Omental fat pad (tissue), 4 donors: ENCODE measurements at places on chromosomes 4 and X.

GRCh38 chr4:105145903-105146275 lies 787 bp upstream of the TET2 start:
- DNase-seq: no peak

GRCh38 chr4:109385260-109385659 lies 48.4 kb upstream of the SEC24B start:
- DNase-seq: no peak

GRCh38 chrX:47992095-47992380 lies 11.8 kb downstream of the ZNF182 start:
- DNase-seq: no peak

DNA sequence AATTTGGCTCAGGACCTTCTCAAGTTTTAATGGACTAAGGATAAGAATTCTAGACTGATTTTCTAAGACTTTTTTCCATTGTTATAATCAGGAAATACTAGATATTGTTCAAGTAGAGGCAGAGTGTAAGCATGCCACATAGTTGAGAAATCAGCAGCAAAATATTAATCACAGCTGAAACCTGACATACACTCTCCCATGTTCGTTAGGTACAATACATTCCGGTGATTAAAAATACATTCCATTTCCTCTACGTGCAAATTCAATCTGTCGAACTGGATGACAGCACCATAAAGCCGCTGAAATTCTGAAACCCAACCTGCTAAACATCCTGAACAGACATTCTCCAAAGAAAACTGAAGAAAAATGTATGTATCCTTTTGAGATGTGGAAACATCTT lies 587.6 kb upstream of the DIPK2B start:
- no peak for DNase-seq

DNA sequence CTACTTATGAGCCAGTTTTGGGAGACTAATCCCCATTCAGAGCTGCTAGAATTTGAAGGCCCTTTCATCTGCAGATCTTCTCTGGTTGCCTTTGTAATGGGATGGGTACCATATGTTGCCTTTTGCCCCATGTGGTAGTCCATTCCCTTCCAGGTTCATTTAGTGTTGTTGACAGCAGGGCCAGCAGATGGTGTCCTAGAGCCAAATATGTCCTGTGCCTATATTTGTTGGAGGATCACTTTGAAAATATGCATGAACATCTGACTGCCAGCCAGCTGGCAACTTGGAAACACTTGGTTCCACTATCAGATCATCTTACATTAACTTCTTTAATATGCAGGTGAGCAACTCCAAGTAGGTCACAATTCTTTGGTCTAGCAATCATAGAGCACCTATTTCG lies 30.4 kb downstream of the CFAP299 start:
- no peak for DNase-seq

- DNase-seq: no peak
Measured at GRCh38 chr4:19756661-19757060, 495.0 kb upstream of the SLIT2 start.

DNA sequence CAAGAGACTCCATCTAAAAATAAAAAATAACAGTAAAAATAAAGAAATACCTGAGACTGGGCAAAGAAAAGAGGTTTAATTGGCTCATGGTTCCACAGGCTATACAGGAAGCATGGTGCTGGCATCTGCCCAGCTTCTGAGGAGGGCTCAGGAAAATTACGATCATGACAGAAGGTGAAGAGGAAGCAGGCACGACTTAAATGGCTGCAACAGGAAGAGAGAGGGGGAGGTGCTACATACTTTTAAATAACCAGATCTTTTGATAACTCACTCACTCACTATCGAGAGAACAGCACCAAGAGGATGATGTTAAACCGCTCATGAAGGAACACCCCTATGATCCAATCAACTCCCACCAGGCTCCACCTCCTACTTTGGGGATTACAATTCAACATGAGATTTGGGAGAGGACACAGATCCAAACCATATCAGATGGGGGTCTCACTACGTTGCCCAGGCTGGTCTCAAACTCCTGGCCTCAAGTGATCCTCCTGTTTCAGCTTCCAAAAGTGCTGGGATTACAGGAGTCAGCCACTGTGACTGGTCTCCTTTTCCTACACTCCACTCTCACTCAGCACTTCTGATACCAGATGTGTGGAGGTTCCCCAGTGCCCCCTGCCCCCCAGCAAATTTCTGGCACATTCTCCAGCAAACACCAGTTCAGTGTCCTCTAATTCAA lies 11.9 kb upstream of the ZNF157 start:
- DNase-seq: no peak

DNA sequence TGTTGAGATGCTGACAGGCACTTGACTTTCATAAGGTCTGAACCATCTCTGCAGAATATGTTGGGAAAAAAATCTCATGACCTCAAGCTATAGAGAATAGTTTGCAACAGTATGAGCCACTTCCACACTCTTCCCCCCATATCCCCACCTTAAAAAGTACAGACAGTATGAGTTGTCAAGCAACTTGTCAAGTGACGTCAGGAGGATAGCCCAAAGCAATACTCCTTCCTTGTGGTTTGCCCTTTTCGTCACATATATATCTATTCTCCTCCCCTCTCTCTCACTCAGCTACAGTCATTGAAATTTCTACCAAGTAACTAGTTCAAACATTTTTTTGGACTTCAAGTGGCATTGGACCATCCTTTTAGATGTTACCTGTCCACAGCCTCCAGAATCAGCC lies 67.7 kb downstream of the MCF2 start:
- no peak for DNase-seq

DNA sequence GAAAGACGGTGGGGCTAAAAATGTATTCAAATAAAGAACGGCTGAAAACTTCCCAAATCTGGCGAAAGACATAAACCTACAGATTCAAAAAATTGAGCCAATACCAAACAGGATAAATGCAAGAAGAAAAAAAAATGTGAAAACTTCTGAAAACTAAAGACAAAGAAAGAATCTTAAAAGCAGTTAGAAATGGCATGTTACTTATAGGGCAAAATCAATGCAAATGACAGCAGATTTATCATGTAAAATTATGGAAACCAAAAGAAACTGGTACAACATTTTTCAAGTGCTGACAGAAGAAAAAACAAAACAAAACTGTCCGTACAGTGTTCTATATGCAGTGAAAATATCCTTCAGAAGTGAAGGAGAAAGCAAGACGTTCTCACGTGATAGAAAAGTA lies 239.0 kb downstream of the PDGFC start:
- no peak for DNase-seq

DNA sequence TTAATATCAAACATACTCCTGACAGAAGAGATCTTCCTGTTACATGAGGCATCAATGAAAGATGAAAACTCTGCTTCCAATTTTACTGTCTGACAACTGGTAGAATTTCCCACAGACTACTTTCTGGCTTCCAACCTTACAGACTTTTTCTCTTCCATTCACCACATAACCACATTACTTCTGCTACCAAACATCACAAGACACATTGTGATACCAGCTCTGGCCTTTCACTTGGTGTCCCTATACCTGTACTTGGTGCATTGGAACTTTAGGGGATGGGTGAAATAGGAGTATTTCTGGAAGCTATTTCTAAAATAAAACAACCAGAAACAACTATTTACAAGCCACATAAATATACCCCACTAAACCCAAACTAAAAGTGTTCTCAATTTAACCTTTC lies 20.5 kb downstream of the AMTN start:
- DNase-seq: no peak

GRCh38 chr4:118981839-118982381 lies 93.3 kb downstream of the SYNPO2 start:
- peak; percentile 42 for DNase-seq

GRCh38 chr4:152206185-152206584 lies 329.7 kb downstream of the FBXW7 start:
- no peak for DNase-seq

DNA sequence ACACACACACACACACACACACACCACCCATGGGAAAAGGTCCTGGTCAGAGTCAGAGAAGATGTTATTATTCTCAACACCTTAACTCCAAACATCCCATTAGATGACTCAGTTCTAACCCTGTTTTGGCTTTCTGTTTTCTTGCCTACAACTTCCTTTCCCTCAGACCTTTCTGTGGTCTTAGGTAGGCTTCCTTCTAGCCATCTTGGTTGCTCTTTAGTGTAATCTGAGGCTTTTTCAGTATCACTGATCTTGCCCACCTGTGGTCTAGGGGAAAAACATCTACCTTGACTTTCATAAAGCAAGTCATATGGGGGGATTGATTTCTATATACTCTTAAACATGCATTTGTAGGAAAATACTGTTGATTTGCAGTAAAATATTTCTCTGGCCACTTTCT lies 56.9 kb downstream of the ATG4A start:
- no peak for DNase-seq

DNA sequence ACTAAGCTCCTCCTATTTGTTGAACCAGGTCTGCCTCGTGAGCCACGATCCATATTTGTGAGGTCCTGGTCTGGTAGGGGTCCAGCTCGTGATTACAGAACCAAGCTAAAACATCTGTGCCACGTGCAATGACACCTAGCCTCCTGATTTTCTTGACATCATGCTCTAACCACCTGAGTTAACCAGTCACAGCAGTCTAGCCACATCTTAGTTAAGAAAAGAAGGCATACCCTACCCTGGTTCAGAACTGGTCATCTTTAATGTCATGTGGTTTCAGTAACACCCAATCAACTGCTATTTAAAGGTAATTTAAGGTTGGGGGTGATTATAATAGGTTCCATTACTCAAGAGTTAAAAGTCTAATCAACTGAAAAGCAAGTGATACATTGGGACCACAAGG lies 28.4 kb downstream of the ARHGEF6 start:
- no peak for DNase-seq

DNA sequence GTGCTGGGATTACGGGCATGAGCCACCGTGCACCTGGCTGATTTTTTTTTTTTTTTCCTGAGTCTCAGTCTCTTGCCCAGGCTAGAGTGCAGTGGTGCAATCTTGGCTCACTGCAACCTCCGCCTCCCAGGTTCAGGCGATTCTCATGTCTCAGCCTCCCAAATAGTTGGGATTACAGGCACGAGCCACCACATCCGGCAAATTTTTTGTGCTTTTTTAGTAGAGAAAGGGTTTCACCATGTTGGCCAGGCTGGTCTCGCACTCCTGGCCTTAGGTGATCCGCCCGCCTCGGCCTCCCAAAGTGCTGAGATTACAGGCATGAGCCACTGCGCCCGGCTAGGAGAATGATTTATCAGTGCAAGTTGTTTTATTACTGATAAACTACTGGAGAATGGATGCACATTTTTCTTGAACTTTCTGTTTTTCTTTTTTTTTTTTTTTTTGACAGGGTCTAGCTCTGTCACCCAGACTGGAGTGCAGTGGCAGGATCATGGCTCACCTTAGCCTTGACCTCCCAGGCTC lies 39.7 kb upstream of the DHRSX start:
- no peak for DNase-seq

DNA sequence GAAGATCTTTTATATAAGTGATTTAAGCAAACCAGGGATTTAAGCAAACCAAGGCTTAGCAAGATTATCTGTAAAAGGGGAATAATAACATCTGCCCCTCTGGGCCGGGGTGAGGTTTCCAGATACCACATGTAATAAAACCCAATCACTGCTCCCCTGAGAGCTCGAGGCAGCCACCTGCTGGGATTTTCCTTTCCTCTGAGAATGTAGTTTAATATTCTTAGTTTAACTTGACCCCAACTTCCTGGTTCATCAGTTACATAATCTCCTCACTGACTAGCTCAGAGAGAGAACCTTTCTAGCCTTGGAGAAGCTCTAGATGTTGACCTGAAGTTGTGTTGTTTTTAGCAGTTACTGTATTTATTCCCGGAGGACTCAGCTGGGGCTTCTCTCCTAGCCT lies 322.4 kb downstream of the ARHGAP10 start:
- no peak for DNase-seq

DNA sequence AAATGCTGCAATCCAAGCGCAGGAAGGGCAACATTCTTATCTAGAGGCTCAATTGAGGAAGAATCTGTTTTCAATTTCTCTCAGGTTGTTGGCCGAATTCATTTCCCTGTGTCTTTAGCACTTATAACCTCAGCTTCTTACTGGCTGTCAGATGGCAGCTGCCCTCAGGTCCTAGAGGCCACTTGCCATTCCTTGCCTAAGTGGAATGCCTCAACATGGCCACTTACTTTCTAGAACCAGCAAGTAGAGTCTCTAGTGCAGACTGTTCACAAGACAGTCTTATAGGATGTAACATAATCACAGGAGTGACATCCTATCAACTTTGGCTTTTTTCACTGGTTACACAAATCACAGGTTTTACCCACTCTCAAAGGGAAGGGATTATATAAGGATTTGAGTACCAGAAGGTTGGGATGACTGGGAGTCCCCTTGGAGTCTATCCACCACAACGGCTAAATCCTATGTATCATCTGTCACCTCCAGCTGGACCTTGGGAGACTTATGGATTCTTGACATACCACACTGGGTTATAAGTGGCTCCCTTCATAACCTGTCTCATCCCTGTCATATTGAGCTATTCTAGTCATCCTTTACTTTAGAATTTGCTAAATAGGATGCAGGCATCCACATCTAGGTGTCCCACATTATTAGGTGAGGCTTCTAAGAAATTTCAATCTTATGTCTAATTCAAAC lies 297.9 kb upstream of the CTSO start:
- no peak for DNase-seq

GRCh38 chrX:10072786-10073568 lies 83.8 kb upstream of the CLCN4 start:
- no peak for DNase-seq

DNA sequence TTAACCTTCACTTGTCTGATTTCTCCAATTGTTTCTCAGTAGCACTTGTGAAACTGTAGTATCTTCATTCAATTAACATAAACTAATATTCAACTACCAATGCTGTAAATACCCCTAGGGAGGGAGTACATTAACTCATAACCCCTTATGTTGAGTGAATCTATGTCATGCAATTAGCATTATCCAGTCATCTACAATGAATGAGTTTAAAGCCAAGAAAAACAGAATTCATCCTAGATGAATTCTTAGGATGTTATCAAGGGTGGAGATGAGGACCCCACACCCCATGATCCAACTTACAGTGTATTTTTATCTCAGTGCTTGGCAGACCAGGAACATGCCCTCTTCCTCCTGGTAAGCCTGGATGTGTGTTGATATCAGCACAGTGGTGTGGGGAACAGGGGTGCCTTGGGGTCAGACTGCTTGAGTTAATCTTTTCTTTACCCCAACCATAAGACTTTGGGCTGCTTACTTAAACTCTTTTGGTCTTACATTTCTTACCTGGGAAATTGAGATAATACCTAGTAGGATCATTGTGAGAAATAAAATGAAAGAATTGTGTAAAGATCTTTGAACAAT lies 62.1 kb upstream of the SCOC start:
- no peak for DNase-seq

DNA sequence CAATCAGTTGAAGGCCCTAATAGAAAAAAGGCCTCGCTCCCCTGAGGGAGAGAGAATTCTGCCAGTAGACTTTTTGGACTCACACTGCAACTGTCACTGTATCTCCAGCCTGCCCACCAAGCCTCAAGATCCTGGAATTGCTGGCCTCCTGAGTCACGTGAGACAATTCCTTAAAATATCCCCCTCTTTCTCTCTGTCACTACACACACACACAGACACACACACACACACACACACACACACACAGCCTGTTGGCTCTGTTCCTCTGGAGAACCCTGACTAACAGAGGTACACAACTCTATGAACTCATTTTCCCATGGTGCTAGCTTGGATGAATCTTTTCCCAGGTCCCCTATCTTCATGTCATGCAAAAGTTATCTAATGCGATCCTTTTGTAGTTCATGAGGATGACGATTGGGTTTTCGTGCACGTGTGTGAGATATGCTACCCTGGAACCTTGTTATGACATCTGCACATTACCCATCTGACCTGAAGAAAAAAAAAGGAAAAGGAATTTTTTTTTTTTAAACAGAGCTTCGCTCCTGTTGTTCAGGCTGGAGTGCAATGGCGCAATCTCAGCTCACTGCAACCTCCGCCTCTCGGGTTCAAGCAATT lies 13.7 kb downstream of the CLRN2 start:
- DNase-seq: no peak

- DNase-seq: no peak
Measured at GRCh38 chr4:182150645-182151044, 92.6 kb upstream of the TENM3 start.
